ENCODE measurements at places on chromosomes 3 and 15. TPM values are rescaled to one million over a fixed set of nuclear protein-coding genes. Genes with fewer than 3 reads are reported as not detected.

GRCh38 chr3:113212150-113212843, 940 bp downstream of the BOC start:
- peak overlapping the region; percentile 92 for H3K27ac ChIP-seq
- H3K4me3 ChIP-seq: peak overlapping the region; percentile 90
- H3K4me1 ChIP-seq: peaks cover 65% of the 10 kb centered on the region
- no peaks in the 10 kb centered on the region for H3K27me3 ChIP-seq

- peak overlapping the region; percentile 89 for H3K27ac ChIP-seq
- H3K4me3 ChIP-seq: no peak overlapping the region
- no peak for DNase-seq
- H3K36me3 ChIP-seq: no peaks in the 10 kb centered on the region
These were observed 212.1 kb upstream of the ROBO2 start for GRCh38 chr3:76827701-76828226.

CPEB1 gene
- total RNA-seq: 0.69 TPM

- H3K27ac ChIP-seq: no peak overlapping the region
- DNase-seq: no peak
- no peak overlapping the region for H3K4me3 ChIP-seq
- H3K27me3 ChIP-seq: no peaks in the 10 kb centered on the region
These were observed 39.0 kb downstream of the FSIP1 start for GRCh38 chr15:39743611-39744010.

DNA sequence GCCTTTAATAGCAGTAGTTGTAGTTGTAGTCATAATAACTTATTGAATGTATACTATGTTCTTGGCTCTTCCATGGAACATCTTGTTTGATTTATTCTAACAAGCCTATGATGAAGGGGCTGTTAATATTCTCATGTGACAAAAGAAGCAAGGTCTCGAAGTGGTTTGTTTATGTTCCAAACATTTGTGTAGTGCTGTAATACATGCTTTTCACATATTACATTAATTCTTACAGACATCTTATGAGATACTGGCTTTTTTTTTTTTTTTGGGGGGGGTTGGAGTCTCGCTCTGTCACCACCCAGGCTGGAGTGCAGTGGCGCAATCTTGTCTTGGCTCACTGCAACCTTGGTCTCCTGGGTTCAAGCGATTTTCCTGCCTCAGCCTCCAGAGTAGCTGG, 252.3 kb downstream of the PTPRG start:
- peaks cover 18% of the 10 kb centered on the region for H3K4me1 ChIP-seq
- no peaks in the 10 kb centered on the region for H3K36me3 ChIP-seq
- no peaks in the 10 kb centered on the region for H3K27me3 ChIP-seq
- no peak overlapping the region for H3K4me3 ChIP-seq

DNA sequence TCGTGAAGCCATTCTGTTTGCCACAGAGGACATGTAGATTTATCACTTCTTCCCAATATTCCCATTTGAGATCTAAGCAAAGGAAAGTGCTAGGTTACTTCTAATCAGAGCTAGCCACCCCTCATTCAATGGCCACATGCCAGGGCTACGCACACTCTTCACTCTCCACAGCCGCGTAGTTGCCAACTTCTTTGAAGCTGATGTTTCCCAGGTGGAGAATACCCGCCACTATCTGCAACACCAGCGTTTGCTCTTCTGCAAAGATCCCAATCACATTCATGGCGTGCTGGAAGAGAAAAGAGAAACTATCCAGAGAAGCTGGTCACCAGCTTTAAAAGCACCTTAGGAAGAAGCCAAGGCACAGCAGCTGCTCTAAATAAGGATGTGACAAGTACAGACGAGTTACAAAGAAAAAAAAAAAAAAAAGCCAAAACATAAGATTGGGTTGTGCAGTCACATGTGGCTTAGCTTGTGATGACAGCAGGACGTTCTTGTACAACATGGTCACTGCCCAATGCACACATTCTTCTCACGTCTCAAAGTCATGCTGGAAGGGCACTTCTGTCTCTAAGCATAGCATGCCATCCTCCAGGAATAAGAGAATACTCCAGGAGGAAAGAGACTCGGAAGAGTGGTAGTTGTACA, 16.4 kb downstream of the LDHAL6B start:
- H3K4me1 ChIP-seq: peaks cover 5% of the 10 kb centered on the region
- no peak overlapping the region for H3K27ac ChIP-seq
- H3K27me3 ChIP-seq: no peaks in the 10 kb centered on the region
- peaks cover 45% of the 10 kb centered on the region for H3K36me3 ChIP-seq

CLASP2 gene
- total RNA-seq: 57.6 TPM

DNA sequence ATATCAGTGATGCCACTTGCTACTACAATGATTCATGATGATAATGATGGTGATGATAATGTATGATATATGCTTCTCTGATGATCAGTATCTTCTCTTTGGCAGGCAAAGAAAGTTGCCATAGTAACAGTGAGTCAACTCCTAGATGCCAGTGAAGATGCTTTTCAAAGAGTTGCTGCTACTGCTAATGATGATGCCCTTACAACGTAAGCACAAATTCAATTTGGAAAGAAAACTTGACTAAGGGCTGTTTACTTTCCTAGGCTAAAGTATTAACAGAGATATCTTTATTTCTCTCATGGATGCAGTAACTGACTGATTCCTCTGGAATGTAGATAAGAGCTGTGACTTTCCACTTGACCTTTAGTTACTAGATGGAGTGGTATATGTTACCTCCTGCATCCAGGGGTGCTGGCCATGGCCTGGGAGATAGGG, 27.8 kb downstream of the ADGRG7 start:
- no peak for DNase-seq
- peaks cover 12% of the 10 kb centered on the region for H3K4me1 ChIP-seq
- no peaks in the 10 kb centered on the region for H3K27me3 ChIP-seq
- no peak overlapping the region for H3K27ac ChIP-seq

DNA sequence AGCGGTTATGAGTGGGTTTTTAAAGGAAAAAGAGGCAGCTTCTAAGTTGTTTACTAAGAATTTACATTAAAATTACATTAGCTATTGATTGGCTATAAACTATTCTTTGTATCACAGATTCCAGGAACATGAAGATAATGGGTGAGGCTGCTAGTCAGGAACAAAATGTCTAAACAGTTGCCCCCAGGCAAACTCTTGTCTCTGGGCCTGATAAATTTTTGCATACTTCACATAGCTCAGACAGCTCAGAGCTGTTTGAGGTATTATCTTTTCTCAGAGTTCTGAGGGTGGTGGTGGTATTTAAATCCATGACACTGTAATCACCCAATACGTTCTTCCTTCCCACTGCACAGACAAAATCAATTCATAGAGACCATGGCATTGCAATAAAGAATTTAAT, 2.1 kb upstream of the HACD2 start:
- peaks cover 28% of the 10 kb centered on the region for H3K36me3 ChIP-seq
- no peaks in the 10 kb centered on the region for H3K27me3 ChIP-seq
- H3K27ac ChIP-seq: no peak overlapping the region
- DNase-seq: no peak
- no peak overlapping the region for H3K4me3 ChIP-seq

DNA sequence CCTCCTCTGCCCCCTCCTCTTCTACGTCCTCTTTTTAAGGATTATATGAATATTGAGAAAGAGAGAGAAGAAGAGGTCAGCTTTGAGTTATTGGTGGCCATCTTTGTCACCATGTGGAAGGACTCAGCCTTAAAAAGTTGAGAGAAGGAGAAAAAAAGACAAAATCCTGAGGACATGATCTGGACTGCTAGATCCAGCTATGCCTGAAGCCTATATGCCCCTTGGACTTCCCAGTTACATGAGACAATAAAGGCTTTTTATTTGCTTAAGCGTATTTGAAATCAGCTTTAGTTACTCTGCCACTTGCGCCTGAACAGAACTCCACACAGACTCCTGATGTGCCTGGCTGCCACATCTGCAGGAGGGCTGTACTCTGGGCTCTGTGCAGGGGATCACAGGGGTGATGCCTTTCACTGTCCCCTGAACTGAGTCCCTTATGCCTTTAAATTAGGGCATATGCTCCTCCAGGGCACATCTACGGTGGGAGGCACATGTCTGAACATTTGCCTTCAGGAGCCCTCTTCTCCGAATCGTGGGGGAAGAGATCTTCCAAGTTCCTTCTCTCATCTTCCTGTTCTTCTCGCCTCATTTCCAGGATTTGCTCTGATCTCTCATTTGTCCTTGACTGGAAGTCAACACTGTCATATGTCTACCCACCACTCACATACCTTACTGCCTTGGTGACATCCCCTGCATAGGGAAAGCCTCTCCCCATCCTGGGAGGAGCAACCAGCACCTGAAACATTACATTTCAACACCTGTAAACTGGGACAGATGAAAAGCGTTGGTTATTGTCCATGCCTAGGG, 14.0 kb upstream of the PLA2G4E start:
- DNase-seq: no peak
- no peaks in the 10 kb centered on the region for H3K4me1 ChIP-seq
- H3K27ac ChIP-seq: no peak overlapping the region
- H3K27me3 ChIP-seq: peaks cover 3% of the 10 kb centered on the region
- H3K4me3 ChIP-seq: no peak overlapping the region
